Glomerular endothelial cell (primary cell): ENCODE measurements at places on chromosomes 13 and 19. TPM values are rescaled to one million over a fixed set of nuclear protein-coding genes. Genes with fewer than 3 reads are reported as not detected.

GRCh38 chr13:94342436-94343242 is 136.8 kb downstream of the DCT start:
- no peak for DNase-seq

DNA sequence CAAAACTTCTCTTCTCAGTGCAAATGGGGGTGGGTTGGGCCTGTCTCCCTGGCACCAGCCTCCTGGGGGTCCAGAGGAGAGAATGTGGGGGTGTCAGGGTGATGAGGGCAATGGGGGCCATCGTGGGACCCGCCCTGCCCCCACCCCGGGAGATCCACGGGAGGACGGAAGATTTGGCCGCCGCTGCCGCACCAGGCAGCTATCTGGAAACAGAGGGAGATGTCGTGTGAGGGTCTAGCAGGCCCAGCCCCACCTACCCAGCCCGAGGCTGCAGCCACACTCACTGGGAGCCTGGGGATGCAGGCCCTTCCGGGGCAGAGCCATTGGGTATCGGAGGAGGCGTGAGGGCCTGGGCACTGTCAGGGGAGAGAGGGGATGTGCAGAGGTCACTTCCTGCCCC is 1.8 kb upstream of the TMEM86B start:
- DNase-seq: no peak

DNA sequence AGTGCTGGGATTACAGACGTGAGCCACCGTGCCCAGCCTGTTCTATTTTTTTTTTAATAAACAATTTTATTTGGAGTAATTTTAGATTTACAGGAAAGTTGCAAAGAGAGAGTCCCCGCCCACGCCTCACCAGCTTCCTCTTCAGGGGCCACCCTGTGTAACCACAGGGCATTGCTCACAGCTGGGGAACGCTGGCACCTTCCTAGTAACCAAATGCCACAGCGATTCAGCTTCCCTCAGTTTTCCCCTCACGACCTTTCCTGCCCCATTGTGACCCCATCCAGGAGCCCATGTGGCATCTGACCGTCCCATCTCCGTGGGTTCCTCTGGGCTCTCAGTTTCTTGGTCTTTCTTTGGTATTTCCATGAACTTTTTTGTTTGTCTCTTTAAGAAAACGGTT is 83.9 kb downstream of the GNG7 start:
- no peak for DNase-seq

- DNase-seq: no peak
These were observed 48.6 kb upstream of the TCF3 start for GRCh38 chr19:1700733-1701663.

CACNG7 gene
- 1.9 and 2.2 TPM in 2 replicates for total RNA-seq

VSIG10L gene
- total RNA-seq: 0.82 and 0.88 TPM in 2 replicates

ZNF93 gene
- 9.2 and 17.7 TPM in 2 replicates for total RNA-seq

PLIN5 gene
- total RNA-seq: 0.41 TPM in 1 of 2 replicates, not detected in the other
